ENCODE measurements at places on chromosomes 4 and X.

- no peak for DNase-seq
Observed at GRCh38 chr4:2406406-2406805, 12.0 kb downstream of the ZFYVE28 start.

GRCh38 chr4:140110542-140111215, 43.3 kb downstream of the MAML3 start:
- no peak for DNase-seq

DNA sequence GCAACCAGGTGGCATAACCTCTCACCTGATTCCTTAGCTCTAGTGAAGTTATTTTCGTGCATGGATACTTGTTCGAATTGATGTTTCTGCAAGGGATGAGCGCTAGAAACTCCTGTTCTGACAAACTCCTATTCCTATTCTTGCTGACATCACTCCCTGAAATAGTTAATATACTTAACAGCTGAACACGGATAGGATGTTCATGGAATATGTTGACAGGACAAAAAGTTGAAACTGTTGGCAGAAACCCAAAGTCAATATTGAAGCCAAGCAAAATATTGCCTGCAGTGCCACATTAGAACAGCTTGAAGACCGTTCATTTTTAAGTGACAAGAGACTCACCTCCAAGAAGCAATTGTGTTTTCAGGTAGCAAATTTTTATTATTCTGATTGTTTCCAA, at the start of gene KLKB1:
Gene KLKB1 (plus strand): TSS at position 287 of the 400 bp plus-strand sequence. CDS start 689 bp downstream, outside the sequence.
- DNase-seq: no peak

- DNase-seq: no peak
Observed at GRCh38 chr4:151658959-151659600, 101.7 kb downstream of the GATB start.

GRCh38 chr4:109671350-109671749, 31.9 kb downstream of the CASP6 start:
- no peak for DNase-seq

DNA sequence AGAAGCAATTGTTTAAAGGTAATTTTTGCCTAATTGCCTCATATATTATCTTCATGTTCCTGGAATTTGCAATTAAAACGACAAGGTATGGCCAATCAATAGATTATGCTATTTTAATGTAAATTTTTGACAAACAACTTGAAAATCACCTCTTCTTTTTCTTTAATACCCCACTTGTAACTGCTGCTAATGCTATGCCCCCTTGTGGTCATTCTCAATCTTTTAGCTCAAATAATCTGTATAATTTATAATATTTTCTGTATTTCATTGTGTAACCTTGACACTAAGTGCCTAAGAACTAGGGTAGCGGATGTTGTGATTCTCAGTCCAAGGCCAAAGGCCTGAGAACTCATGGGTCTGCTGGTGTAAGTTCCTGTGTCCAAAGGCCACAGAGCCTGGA, 831.7 kb upstream of the POU3F4 start:
- DNase-seq: no peak

DNA sequence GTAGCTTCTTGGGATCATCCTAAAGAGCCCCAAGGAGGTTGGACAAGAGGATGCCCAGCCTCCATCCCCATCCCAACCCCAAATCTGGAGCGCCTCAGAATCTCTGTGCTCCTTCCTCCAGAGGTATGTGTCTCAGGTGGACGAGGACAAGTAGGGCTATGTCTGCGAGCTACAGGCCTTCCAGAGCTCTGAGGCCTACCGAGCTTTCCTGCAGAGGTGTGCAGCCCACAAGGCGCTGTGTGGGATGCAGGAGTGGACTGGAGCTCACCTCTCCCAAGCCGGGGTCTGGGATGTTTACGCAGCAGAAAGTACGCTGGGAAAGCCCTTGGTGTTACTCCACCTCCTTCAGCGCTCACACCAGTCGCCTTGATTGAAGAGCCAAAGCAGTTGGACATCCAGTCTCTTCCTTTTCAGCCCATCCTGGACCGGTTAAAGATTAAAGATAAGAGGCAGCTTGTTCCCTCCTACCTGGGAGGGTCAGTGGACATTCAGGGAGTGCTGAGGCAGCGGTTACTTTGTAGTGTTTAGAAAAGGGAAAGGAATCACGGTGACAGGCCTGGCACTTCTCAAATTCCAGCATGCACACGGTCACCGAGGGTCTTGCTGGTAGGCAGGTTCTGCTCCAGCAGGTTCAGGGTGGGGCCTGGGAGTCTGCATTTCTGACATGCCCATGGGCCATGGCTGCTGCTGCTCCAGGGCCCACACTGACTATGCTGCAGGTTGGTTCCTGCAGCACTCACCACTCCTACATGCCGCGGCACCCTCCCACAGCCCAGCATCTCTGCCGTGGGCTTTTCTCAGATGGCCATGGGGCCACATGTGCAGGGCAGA, 29.5 kb upstream of the JAKMIP1 start:
- DNase-seq: no peak
